ENCODE measurements at places on chromosomes 11 and 22.

DNA sequence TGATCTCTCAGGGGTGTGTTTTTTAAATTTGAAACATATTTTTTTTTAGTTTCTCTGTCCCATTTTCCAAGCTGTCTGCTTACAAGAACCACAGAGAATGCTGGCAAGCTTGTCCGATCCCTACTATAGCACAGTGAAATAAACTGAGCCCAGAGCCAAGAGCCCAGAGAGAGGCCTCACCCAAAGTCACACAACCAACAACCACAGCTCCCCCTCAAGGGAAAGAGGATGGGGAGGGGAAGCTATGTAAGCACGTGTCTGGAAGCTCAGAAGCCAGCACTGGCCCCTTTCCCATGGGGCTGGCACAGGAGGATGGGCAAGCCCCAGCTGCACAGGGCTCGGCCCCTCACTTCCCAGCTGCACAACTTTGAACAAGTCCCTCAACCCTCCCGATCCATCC, 3.2 kb upstream of the SART1 start:
- no peak for DNase-seq

GRCh38 chr11:111982541-111983186, 42.5 kb upstream of the DLAT start:
- DNase-seq: no peak

DNA sequence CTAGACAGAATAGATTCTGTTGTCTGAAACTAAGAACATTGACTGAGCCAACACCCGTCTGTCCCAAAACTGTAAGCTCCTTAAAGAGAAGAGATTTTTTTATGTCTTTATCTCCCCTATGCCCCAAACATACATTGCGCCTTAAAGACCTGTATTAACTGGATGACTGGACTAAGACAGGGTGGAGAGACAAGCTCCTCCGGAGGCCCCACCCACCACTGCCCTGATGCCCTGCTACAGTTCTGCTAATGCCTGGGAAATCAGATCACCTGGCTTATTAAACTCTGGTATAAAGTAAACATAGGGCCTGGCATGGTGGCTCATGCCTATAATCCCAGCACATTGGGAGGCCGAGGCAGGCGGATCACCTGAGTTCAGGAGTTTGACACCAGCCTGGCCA, 203.7 kb downstream of the TENM4 start:
- no peak for DNase-seq

GRCh38 chr11:92894197-92894596, 75.3 kb upstream of the MTNR1B start:
- DNase-seq: no peak
